ENCODE measurements at places on chromosomes 7 and 10.

- DNase-seq = no peak
These were observed 175.1 kb downstream of the NEURL1 start for GRCh38 chr10:103668351-103669242.

GRCh38 chr10:133474665-133475424 lies 21.1 kb downstream of the SCART1 start:
- no peak for DNase-seq

DNA sequence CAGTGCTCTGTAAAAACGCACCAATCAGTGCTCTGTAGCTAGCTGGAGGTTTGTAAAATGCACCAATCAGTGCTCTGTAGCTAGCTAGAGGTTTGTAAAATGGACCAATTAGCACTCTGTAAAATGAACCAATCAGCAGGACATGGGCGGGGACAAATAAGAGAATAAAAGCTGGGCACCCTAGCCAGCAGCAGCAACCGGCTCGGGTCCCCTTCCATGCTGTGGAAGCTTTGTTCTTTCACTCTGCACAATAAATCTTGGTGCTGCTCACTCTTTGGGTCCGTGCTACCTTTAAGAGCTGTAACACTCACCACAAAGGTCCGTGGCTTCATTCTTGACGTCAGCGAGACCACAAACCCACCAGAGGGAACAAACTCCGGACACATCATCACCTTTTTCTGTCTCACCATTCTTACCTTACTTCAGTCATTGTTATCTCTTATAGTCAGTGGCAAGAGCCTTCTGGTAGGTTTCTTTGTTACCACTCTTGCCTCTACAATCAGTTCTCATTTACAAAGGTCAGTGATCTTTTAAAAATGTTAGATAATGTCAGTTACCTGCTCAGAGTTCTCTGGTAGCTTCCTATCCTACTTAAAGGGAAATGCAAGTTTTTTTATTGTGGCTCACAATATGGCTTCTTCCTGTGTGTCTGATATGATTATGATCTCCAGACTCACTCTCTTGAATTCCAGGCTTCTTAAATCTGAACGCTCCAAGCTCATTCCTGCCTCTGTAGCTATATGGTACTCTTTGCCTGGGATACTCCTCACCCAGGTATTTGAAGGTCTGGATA lies 4.5 kb downstream of the STAM start:
- peak; percentile 18 for DNase-seq

DNA sequence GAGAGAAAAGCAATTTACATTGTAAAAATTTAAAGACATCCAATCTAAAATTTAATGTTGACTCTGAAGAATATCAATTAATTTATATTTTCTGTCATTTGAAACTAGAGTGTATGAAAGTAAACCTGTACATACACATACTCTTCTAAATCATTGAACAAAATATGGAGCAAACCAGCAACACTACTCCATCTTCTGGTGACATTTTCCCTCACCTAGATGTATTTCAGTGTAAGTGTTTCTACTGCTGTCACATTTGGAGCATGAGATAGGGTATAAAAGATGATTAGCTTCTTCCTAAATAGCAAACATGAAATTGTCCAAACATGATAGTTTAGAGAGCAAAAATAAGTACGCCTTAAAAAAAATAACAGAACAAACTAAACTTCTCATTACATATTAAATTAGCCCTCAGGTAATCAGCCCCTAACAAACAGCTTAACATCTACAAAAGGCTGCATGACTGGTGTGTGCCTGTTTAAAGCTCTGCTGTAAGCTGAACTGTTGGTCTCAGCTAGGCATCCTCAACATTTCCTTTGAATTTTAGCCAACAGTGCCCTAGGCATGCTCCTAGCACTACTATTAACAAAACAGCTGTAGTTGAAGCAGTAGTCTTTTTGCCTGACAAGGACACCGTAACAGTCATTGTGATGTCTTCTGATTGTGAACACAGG lies 189.8 kb downstream of the CTNNA3 start:
- no peak for DNase-seq

GRCh38 chr7:149063476-149063875 lies 27.0 kb downstream of the ZNF786 start:
- DNase-seq = no peak

DNA sequence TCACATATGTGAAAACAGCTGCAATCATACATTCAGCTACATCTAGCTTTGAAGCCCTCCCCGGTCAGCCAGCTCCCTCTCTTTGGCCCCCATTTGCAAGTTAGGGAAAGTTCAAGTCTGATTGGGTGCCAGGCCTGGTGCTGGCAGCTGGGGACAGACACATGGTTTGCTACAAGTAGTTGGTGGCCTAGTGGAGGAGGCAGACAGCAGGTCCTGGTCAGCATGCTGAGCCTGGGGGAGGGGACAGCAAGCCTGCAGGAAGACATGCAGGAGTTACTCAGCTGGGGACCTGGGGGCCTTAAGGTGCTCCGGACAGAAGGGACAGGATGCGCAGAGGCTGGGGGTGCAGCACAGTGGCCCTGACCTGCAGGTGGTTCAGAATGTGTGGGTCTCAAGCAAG lies 956.9 kb upstream of the ZNF722 start:
- no peak for DNase-seq

GRCh38 chr10:32995751-32996150 lies 37.7 kb upstream of the ITGB1 start:
- no peak for DNase-seq

DNA sequence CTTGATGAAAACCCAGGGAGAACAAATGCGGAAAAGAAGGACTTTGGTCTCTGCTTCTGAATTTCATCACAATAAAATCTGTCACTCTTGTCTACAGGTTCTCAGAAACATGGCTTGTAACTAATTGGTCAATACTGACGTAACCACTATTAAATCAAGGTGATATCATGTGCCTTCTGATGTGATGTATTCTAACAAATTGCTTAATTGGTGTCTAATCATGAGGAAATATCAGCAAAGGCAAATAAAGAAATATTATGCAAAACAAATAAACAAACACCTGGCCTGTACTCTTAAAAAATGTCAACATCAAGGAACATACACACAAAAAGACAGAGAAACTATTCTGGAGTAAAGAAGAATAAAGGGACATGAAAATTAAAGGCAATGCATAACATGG lies 1165.0 kb downstream of the NXPH1 start:
- DNase-seq = no peak
